ENCODE measurements at places on chromosomes 2 and 18.

- DNase-seq = no peak
Observed at GRCh38 chr2:430291-431040, 142.6 kb upstream of the ALKAL2 start.

DNA sequence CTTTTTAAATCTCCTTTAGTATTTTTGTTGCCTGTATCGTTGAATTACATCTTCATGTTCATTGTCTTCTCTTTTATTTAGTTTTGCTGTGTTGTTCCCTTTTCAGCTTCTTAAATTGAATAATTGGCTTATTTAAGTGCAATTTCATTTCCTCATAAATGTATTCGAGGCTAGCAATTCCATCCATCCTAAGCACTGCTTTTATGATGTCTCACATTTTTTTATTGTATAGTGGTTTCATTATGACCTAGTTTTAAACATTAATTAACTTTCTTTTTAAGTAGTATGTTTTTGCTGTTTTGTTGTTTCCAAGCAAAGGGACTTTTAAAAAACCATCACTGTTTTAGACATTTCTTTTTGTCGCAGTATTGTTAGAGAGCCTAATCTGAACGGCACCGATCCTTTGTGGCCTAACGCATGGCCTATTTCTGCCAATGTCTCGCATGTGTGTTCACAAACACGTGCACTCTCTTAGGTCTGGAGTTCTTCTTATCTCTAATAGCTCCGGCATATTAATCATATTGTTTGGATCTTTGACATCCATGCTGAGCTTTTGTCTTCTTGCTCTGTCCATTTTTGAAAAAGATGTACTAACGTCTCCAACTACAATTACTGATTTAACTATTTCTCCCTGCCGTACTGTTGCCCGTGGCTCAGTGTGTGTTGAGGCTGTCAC, 59.6 kb upstream of the ZNF516 start:
- no peak for DNase-seq

- DNase-seq = no peak
Observed at GRCh38 chr2:18428516-18428915, 131.9 kb downstream of the RDH14 start.

GRCh38 chr2:222751821-222752719, 80.6 kb downstream of the MOGAT1 start:
- DNase-seq = no peak

DNA sequence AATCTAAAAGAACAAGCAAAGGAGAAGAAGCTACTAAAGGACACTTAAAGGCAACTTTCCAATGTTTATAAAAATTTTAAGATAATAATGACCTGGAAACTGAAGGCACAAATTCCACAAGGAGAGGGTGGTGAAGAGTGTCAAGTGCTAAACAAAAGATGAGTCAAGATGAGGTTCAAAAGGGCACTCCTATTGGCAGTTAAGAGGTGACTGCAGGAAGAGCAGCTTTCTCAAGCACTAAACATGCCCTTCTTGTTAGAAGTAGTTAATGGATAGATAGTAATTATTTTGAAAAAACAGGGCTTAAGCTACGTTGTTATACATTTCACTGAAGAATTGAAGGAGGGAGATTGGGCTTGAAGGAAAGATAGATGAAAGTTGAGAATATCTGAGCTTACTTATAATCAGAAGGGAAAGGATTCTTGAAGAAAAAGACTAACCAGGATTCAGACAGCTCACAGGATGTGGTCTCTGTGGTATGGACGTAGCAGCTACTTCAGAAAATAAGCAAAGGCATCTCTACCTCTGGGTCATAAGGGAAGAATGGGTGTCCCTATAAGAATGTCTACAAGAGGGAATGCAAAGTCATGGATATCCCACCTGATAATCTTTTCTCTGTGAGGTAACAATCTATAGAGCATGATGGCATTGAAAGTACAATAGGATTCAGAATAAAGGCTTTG, 454.7 kb upstream of the SLC39A10 start:
- no peak for DNase-seq

- DNase-seq = no peak
Observed at GRCh38 chr2:40611196-40611595, 159.3 kb upstream of the SLC8A1 start.

GRCh38 chr2:33342171-33342570, 134.3 kb upstream of the RASGRP3 start:
- DNase-seq = no peak

DNA sequence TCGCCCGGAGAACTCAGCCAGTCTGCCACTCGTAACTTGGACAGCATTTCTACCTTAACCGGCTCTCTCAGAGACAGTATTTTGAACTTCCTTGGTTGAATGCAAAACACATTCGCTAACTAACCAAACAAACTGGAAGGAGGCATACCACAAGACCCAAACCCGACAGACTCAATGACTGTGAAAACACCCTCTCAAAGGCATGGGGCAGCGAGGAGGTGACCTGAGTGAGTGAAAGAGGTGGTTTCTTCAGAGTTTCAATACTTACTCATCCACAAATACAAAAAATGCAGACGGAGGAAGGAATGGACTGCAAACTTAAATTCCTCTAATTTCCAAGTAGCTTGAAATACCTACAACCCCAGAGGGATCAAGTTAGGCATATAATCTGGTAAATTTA, 132.9 kb downstream of the GAREM1 start:
- no peak for DNase-seq

GRCh38 chr2:26946841-26947784, 23.3 kb upstream of the MAPRE3 start:
- no peak for DNase-seq

DNA sequence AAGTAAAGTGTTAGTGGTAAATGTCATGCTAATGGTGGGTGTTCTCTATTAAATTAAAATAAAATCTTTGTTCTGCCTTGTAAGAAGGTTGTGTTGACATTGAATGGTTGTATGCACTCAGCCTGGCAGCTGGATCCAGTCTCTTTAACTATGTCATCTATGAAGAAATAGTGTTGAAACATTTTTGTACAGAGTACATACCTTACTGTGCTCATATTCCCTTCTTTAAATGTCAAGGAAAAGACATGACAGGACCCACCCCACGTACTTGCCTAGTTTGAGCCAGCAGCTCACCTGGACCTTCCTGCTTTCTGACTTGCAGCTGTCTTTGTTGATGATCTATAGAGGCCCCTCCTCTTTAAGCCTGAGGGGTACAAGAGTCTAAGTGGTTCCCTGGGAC, 85.6 kb upstream of the ST3GAL5 start:
- DNase-seq = no peak

DNA sequence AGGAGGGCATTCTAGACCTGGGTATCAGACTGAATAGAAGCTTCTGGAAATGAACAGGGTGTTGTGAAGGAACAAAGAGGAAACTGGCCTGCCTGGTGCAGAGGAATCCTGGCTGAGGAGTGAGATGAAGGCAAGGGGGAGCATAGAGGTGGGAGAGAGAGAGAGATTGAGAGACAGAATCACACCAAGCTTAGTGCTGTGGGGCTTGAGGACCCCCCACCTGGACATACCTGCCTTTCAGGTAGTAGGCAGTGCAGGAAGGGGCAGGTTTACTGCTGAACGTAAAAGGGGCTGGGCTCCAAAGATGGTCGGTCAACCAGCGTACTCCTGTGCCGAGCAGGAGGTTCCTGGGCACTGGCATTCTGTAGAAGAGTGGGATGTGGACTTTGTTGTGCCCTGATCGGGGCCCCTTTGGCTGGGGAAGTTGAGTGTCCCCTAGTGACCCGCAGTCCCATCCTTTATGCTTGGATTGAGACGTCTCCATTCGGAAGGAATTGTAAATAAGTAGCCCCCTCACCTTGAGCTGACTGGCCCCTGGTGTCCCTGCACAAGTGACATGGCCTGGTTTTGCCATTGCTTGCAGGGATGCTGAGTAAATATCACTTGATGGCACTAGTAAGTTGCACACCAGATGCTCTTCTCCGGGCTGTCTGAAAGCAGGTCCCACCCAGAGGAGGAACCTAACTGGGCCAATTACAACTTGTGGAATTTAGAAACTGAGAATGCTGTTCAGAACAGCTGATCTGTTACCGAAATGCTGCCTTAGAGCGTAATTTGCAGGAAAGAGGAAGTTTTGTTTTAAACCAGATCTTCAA, 1.4 kb downstream of the UBE2F start:
- no peak for DNase-seq

- DNase-seq = peak; percentile 1
Observed at GRCh38 chr2:217650716-217651360, 352.0 kb downstream of the TNS1 start.

GRCh38 chr2:112795774-112796173, 11.5 kb upstream of the IL1A start:
- no peak for DNase-seq

DNA sequence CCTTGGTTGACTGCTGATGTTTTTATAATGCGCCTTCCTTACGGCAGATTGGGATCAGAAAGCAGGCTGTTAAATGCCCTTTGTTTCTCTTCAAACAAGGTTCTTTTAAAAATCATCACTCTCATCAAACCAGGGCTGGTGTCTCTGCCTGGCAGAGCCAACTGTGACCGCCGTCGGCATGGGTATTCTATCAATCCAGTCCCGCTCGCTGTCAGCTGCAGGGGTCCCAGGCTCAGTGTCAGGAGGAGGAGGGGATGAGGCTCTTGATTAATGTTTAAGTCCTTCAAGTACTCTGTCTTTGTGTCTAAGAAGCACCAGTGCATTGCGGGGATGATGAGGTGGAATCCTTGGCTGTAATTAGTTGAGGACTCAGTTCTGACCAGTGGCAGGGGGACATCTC, 348.1 kb downstream of the RNF144A start:
- no peak for DNase-seq

GRCh38 chr2:124025171-124025580, at the start of gene CNTNAP5:
Gene CNTNAP5, plus strand, starts transcription at chr2:124025287. Its CDS starts 364 bp downstream, at chr2:124025651.
- peak; percentile 27 for DNase-seq

DNA sequence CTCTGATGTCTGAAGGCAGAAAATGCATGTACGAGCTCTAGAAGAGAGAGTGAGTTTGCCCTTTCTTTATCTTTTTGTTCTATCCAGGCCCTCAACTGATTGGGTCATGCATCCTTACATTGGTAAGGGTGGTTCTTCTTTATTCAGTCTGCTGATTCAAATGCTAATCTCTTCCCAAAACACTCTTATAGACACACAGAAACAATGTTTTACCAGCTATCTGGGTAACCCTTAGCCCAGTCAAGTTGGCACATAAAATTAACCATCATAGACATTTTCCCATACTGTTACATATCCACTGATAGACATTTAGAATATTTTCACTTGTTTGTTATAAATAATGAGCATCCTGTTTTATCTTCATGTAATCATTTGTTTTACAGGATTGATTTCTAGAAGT, 141.2 kb downstream of the TAF4B start:
- no peak for DNase-seq
